ENCODE measurements at places on chromosomes 12 and 14.

GRCh38 chr12:3168223-3169221 is 91.3 kb downstream of the TSPAN9 start:
- DNase-seq, result no peak

DNA sequence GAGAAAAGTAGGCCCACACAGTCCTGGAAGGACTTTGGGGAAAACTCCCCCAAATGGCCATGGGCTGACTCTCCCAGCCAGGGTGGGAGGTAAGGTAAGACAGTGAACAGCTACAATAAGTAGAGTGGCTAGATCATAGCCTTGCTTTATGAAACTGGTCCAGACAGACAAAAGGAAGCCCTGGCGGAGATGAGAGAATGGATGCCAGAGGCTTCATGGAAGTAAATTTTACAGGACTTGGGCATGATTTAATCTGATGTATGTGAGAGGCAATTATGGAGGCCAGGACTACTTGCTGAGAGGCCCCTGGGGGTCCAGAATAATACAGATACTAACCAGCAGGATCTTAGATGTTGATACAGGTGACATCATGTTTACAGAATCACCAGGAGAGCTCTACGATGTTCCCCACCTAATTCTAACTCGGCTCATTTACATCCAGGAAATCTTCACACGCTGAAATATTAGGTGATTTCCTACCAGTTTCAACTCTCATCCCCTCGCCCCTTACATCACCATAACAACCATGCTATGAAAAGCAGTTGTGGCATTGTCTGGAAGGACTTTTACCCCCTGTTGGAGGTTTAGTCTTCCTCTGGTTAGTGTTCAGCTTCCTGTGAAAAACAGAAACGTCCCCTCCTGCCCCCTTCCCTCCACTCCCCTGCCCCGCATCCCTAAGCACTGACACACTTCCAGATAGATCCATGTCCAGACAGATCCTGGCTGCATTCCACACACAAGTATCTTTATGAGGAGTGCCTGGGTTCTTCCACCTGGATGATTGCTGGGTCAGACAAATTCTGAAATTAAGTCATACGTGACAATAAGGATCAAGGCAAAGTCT is 39.5 kb upstream of the NT5DC3 start:
- DNase-seq, result no peak

DNA sequence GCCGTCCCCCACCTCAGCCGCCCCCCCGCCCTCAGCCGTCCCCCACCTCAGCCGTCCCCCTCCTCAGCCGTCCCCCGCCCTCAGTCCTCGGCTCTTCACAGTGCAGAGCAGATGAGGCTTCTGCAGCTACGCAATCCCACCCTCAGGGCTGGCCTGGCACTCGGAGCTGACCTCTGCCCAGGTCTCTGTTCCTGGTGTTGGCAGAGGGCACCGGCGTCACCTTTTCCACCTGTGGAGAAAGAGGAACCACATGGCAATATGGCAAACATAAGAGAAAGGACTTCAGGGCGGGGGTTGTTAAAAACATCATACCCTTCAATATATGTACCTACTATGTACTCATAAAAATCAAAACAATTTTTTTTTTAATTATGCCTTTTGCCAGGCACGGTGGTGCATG is 45.8 kb downstream of the MLXIP start:
- DNase-seq, result no peak

GRCh38 chr12:128649902-128650301 is 173.9 kb downstream of the SLC15A4 start:
- DNase-seq, result no peak

GRCh38 chr12:100901266-100901665 is 106.7 kb downstream of the ANO4 start:
- no peak for DNase-seq

Data from substantia nigra (tissue), 51 donors.